ENCODE measurements at places on chromosomes 7 and 10.

- no peak for DNase-seq
Observed at GRCh38 chr10:123912466-123912865, 20.9 kb upstream of the CPXM2 start.

- no peak for DNase-seq
Observed at GRCh38 chr7:152869041-152869676, 109.6 kb downstream of the ACTR3B start.

- DNase-seq: no peak
Observed at GRCh38 chr10:13960603-13961002, 370.1 kb downstream of the FRMD4A start.

DNA sequence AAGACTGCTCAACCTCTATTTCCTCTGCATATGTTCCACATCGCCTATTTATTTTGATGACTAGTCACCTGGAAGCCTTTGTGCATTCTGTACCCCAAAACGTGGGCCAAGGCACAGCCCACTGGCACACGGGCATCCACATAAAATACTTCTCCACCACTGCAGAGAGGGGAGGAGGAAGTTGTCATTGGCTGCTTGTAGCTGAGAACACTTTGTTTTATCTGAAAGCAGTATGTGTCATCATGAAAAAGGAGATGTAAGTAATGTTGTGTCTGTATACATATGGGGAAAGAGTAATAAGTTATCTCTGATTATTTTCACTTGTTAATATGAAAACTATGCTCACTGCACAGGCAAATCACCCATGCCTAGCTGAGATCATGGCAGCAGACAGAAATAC, 48.2 kb upstream of the AMPH start:
- DNase-seq: no peak

DNA sequence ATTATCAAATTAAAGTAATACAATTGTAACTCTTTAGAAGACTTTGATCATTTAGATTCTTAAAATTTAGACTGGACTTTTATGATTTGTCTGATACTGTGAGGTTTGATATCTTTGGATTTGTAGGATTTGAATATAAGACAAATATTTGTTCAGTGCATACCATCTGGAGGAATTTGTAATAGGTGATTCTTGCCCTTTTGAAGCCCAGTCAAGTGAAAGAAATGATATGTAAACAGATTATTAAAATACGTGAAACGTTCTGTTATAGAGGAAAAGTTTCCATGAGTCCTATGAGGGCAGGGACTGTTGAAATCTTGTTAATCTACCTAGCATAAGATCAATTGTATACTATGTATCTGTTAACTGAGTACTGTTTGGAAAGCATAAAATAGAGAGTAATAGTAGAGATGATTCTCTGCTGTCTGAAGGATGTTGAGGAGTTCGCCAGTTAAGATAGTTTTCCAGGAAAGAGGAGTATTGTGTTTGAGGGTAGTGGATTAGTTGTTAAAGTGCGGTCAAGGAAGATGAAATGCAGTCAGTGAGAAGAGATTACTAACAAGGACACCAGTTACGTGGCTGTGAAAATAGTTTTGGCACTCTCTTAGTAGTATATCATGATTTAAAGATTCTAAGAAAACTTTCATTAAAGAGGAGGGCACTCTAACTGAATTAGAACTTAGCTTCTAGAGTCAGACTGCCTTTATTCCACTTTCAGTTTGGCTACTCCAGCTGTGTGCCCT, 14.4 kb downstream of the PDCD4 start:
- no peak for DNase-seq

DNA sequence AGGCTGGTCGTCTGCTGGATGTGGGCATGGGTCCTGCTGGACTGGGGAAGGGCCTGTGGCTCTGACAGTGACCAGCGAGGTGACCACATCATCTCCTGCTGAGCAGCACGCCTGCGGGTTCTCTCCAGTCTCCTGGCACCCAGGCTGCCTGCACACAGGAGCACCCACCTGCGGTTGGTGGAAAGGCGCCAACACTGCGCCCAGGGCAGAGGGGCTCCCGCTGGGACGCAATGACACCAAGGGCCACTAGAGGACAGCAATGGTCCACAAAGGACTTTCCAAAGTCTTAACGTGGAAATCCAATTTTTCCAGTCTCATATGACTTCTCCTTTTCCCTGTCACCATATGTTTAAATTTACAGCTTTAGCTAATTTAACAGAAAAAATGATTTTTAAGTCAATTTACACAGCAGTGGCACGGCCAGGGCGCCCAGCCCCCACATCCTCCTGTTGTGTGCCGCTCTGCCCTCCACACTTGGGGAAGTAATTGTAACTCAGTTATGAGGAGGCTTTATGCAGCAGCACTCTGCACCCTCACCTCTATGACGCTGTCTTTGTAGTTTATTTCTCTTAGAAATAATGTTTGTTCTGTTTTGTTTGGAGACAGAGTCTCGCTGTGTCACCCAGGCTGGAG, 38.1 kb downstream of the CFAP46 start:
- DNase-seq: peak; percentile 33

GRCh38 chr7:75849573-75849972, 29.3 kb upstream of the RHBDD2 start:
- DNase-seq: no peak

DNA sequence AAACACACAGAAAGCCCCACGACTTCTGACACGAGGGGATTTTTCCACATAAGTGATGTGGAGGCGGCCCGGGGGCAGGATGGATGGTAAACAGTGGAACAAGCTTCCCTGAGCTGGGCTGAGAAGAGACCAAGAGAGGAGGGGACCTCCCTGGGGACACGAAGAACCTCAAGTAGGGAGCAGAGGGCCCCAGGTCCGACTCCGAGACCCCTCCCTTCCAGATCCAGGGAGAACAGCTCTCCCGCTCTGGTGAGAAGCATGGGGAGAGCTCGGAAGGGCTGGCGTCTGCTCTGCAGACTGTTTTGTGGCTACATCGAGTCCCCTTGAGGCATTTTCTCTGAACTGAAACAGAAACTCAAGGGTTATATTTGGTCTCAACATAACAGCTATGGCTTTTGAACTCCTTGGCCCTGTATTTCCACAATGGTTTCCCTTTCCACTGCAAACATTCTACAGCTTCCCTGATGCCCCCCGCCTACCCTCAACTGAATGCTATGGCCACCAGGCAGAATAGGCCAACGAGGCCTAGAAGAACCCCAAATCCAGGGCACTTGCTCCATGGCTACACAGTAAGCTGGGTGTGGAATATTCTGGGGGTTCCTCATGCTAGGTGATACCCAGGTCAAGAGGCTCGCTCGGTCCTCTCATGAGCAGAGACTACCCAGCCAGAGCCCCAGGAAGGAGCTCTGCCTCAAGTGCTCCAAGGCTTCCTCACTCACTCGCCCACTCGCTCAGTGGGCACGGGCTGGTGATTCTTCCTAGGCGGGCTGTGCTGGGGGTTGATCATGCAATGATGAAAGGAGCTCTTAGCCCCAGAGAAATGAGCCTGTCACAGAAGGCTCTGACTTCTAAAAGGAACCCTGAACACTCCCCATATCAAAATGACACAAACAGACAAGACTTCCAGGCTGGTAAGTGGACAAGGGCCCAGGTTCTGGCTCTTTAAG, 47.5 kb downstream of the FAM53B start:
- DNase-seq: peak; percentile 50

GRCh38 chr10:12720217-12720981, 281.1 kb downstream of the CCDC3 start:
- no peak for DNase-seq

GRCh38 chr10:102335184-102335583, 60.3 kb upstream of the NFKB2 start:
- DNase-seq: no peak

DNA sequence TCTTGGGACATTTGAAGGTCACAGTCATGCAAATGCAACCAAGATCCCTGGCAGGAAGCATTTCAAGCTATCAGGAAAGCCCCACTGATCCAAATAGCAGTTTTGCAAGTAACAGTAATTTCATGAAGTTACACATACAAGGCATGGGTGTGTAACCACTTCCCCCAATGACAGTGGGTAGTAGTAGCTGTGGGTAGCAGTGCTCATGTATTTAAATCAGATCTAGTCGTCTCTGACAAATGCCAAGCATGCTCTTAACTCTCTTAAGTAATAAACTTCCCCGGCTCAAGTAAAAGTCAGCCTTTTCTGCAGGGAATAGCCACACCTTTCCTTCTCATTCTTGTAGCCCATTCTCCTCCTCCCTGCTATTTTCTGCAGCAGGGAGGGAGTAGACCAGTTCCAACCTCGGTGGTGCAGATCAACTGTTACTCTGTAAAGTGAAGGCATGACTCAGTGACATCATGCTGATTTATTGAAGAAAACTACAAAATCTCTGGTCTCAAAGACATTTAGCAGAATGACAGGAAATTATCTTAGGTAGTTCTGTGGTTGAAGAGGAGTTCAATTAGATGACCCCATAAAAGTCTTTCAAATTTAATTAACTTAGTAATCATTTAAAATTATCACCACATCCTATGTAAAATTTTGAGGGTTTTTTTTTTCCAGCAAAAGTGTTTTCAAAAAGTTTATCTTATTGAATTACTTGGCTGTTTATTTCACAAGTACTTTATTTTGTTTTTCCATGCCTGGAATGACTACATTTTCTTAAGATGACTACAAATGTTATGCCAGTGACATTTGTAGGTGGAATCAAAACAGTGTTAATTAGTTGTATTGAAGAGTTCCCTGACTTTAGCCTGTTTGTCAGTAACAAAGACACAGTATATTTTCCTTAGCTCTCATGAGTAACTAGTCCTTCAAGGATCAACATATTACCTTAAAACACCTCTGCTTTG, 568.3 kb downstream of the INHBA start:
- DNase-seq: peak; percentile 97

GRCh38 chr7:15581352-15581951, 19.6 kb upstream of the AGMO start:
- DNase-seq: no peak

DNA sequence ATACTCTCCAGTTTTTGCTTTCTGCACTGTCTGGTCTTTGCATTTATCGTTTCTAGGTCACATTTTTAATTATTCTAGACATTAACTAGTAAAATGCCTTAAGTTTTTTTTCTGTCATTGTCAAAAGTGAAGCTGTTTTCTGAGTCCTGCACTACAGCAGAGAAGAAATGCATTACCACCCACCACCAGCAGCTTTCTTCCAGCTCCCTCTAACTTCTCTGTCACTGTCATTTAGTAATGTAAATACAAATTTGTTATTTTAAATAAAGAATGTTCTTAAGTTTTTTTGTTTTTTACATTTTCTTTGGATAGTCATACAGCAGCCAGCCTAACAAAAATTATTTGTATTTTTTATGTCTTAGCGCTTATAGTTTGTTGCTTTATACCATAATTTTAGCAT, 18.8 kb downstream of the PTPRZ1 start:
- DNase-seq: no peak

- DNase-seq: peak; percentile 83
Observed at GRCh38 chr7:66557214-66558200, 71.2 kb upstream of the KCTD7 start.

Data from inflammatory macrophage treated with lipopolysaccharide for 1 hour (primary cell).